GDM1 (cell line): ENCODE measurements at places on chromosomes 4 and X.

DNA sequence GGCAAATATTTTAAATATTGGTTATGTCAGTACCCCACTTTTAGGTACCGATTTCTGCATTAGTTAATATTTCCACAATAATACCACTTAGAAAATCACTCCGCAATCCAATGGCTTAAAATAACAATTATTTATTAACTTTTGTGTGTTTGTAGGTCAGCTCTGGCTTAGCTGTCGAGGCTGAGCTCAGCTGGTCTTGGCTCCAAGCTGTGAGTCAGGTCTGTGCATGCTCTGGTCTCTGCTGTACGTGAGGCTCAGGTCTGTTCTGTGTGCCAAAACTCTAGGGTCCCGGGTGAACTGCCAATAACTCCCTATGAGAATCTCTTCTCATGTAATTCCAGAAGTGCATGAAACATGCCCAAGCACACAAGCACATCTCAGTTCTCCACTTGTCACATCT is 245.8 kb upstream of the GK2 start:
- no peak for DNase-seq

- no peak for DNase-seq
These were observed 660.5 kb upstream of the SPANXN1 start for GRCh38 chrX:144586756-144587155.

DNA sequence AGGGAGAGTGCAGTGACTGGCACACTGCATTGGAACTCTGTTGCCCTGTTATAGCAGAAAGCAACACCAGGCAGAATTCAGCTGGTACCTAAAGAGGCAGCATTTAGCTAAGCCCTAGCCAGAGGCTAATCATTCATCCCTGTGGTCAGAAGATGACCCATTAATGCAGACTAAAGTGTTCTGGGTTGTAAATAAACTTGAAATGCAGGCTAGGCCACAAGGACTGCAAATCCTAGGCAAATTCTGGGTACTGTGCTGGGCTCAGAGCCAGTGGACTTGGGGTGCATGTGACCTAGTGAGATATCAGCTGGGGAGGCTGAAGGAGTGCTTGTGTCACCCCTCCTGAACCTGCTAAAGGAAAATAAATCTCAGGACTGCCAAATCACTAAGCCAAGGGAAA is 91.2 kb downstream of the LPAR4 start:
- no peak for DNase-seq

DNA sequence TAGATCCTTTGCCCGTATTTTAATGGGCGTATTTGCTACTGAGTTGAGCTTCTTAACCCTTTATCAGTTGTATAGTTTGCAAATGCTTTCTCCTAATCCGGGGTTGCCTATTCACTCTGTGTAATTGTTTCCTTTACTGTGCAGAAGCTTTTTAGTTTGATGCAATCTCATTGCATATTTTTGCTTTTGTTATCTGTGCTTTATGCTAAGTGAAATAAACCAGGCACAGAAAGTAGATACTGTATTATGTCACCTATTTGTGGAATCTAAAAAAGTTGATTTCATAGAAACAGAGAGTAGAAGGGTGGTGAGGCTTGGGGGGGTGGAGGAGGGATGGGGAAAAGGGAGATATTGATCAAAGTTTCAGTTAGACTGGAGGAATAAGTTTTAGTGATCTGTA is 17.7 kb downstream of the OGT start:
- no peak for DNase-seq

- no peak for DNase-seq
These were observed 6.4 kb upstream of the LONRF3 start for GRCh38 chrX:118968031-118968430.

DNA sequence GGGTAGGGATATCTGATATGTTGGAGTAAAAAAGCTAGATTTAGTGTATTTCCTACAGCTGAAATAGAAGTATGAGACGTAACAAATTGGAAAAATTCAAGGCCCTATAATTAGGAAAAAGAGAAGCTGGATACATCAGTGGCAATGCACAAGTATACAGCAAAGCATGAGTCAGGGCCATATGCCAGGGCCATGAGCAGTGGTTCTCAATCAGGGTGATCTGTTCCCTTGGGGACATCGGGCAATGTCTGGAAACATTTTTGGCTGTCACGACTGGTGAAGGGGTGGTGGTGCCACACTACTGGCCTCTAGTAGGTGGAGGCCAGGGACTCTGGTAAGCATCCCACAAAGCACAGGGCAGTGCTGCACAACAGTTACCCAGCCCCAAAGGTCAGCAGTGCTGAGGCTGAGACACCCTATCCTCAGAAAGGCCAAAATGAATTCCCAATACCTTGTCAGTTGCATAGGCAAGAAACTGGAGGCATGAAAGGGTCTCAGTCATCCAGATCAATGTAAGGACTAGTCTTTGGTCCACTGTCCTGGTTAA is 36.8 kb upstream of the NAP1L5 start:
- DNase-seq = no peak

DNA sequence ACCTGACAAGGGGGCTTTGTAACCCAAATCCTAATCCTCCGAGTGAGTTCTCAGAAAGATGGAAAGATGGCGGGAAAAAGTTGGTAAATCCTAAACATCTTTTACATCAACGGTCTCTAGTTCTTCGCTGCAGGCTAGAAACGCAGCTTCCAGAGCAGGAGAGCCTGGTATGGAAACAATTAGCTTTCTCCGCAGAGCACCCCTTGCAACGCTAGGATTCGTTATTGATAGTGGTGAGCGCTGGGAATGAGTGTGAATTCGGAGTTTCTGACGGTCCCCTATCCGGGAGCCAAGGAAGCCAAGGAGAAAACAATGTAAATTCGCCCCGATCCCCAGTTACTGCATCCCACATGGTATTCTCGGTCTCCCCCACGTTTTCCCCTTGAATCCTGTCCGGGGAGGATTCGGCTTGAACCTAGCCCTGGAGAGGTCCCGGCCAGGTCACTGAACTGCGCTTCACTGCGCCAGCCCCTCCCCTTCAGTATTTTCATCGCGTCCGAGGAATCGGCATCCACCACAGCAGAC is 4.7 kb upstream of the NEUROG2 start:
- DNase-seq = no peak

GRCh38 chr4:90419124-90419711 is 292.0 kb downstream of the CCSER1 start:
- no peak for DNase-seq

DNA sequence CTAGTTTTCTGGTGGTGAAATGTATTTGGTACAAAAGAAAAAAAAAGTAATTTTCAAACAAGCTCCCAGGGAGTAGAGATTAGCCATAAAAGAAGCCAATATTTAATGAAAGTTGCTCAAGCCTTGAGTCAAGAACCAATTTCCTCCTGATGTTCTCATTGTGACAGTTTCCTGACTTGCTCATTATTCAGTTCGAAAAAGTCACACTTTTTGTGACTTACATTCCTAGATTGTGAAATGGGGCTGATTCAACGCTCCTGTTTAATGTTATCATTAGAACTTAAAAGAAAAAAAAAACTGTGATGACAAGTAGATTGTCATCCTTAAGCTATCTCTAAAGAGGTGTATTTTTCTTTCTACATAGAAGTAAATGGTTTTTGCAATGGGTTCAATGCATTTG is 122.6 kb upstream of the BMPR1B start:
- no peak for DNase-seq

DNA sequence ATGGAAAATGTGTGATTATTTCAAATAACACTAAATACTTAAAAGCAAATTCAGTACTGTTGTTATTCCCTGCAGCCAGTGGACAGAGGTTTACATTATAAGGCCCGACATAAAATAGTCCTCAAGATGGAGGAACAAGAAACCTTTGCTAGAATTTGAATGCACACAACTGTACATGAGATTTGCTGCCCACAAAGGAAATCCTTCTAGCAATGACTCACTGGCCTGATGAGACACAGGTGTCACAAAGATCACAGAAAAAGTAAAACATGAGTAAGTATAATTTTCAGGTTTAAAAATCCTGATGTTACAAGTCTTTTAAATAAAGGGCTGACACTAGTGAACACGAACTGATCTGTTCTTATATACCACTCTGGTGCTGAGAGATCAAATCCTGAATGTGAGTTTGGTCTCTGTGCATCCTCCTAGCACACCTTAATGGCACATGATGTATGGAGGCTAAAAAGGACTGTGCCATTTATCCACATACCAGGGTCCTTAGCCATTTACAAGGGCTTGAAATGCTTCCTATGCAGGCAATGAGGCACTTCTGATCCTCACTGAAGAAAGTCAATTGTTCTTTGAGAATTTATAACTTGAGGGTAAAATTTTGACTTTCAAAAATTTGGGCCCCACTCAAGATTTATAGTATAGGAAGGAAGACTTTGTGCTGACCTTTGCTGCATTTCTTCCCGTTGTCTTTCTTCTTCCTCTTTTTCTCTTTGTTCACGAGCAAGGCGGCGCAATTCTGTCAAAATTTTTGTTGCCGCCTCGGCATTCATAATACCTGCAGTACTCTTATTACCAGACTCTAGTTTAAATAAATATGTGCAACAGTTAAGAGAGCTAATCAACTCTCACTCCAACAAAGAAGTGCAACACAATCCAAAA is 23.0 kb downstream of the MAP7D3 start:
- DNase-seq = no peak

GRCh38 chrX:17710871-17711301 is 26.4 kb upstream of the SCML1 start:
- no peak for DNase-seq

DNA sequence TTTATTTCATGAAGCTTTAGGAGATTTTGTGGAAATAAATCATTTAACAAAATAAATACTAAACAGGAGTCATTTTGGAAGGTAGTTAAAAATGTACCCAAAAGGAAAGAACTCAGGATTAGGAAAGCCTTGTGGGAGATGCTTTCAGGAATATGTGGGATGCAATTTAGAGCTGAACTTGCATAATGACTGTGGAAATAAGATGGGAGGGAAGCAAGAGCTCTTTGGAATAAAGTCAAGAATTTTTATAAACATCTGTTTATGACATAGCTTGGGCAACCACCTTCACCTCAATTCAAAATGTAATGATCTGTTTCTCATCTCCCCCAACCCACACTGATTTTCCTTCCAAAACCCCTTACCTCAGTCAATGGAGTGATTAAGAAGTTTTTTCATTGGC is 623.8 kb downstream of the FAT4 start:
- DNase-seq = no peak

- DNase-seq = no peak
These were observed 313.3 kb upstream of the ACTRT1 start for GRCh38 chrX:128365492-128365891.

DNA sequence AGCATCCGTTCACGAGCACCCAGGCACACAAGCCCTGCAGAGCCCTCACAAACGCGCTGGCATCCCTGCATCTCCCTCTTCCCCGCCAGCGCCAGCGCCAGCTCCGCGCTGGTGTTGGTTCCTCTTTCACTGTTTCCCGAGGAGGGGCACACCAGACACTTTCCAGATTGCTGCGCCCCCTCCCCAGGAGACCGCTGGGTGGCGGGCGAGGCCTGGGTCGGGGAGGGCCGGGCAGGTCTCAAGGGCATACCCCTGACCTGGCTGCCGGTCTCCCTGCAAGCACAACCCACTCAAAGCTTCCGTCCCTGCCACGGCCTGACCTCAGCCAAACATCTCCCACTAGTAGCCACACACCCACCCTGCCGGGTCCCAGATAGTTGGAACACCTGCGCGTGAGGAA is 2.2 kb upstream of the NKX1-1 start:
- DNase-seq = no peak

DNA sequence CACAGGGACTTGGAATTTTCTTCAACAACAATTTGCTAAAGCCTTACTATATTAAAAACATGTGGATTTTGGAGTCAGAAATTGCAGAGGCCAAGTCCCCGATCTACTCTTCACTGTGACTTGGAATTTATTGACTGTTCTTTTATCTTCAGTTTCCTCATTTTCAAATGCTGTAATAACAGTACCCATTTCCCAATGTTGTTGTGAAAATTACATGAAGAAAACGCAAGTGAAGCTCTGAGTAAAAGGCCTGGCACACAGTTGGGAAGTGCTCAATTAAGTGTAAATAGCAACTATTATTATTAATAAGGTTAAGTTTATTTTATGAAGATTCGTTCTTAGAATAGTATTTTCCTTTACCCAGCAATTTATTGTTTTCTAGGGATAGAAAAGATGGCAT is 15.7 kb downstream of the STBD1 start:
- DNase-seq = no peak

- DNase-seq = no peak
These were observed 6.4 kb upstream of the DHRSX start for GRCh38 chrX:2507196-2507595.

GRCh38 chr4:30904588-30904987 is 184.4 kb downstream of the PCDH7 start:
- no peak for DNase-seq

- DNase-seq = no peak
These were observed 90.0 kb downstream of the ELOVL6 start for GRCh38 chr4:110108422-110108821.

GRCh38 chrX:77436682-77437081 is 10.5 kb upstream of the FGF16 start:
- DNase-seq = no peak

GRCh38 chr4:47830265-47831025 is 7.4 kb downstream of the CORIN start:
- DNase-seq = no peak

GRCh38 chr4:175905925-175906324 is 93.9 kb upstream of the GPM6A start:
- DNase-seq = no peak

- no peak for DNase-seq
These were observed 136.4 kb downstream of the CPE start for GRCh38 chr4:165515201-165515600.

DNA sequence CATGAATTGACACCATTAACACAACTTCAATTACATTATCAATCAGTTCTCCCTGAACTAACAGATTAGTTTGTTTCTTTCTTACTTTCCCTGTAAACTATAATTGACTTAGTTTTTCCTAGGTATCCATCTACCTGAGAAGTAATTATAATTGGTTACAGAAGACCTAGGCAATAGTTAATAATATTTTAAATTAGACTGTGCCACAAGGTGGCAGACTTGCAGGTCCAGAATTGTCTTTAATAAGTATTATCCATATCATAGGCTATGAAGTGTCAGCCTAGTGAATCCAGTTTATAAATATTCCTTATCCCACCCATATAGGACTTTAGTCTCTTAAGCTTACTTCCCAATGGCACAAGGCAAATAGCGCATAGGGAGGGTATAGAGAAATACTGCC is 48.9 kb upstream of the FAM47B start:
- DNase-seq = no peak

- DNase-seq = no peak
These were observed 1.3 kb downstream of the SCRG1 start for GRCh38 chr4:173397604-173398003.

- no peak for DNase-seq
These were observed 794 bp downstream of the HSD17B13 start for GRCh38 chr4:87321888-87322287.

- DNase-seq = no peak
These were observed 525.4 kb upstream of the HS3ST1 start for GRCh38 chr4:11954093-11954492.

DNA sequence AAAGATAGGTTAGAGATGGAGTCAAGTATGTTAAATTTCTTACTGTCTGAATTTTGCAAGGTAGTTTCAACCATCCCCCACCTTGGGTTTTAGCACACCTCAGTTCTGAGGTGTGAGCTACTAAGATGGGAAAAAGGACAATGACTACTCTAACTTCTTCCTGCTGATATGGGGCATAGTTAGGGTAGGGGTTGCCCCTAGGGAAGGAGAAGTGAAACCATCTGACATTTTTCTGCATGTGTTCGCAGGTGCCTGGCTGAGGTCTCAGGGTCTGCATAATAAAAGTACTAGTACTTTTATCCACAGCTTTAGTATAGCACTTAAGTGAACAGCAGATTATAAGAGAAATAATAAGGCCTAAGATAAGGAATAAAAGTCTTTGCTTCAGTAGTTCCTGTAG is 129.5 kb upstream of the CYSLTR1 start:
- no peak for DNase-seq

- DNase-seq = peak; percentile 7
These were observed 30.3 kb upstream of the GLRB start for GRCh38 chr4:157045507-157046127.

- no peak for DNase-seq
These were observed 523.1 kb downstream of the MID1IP1 start for GRCh38 chrX:39324233-39324930.
